Neuronal stem cell (in vitro differentiated cells): ENCODE measurements at places on chromosomes 16 and 17.

- DNase-seq, result no peak
Observed at GRCh38 chr16:51550800-51551347, 399.8 kb upstream of the SALL1 start.

GRCh38 chr17:28982131-28982793 lies 23.6 kb downstream of the SEZ6 start:
- DNase-seq, result no peak

DNA sequence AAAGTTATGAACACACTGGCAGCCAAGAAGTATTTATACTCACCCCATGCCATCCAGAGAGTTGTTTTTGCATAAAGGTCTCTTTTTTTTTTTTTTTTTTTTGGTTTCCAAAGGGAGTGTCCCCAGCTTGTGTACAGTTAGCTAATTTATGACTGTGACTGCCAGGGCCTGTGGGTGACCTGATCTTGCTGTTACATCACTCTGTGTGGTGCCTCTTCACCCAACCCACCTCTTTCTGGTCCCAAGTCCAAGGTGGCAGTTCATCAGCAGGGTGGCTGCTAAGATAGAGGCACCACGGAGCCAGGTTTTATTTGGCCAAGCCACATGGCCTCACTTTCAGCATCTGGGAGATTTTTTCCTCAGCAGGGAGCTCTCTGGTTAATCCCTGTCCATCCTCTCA lies at the start of gene NOS2:
Gene NOS2 (minus strand): TSS at position 8 of the 400 bp plus-strand sequence. CDS start 1,720 bp downstream, outside the sequence.
- no peak for DNase-seq

DNA sequence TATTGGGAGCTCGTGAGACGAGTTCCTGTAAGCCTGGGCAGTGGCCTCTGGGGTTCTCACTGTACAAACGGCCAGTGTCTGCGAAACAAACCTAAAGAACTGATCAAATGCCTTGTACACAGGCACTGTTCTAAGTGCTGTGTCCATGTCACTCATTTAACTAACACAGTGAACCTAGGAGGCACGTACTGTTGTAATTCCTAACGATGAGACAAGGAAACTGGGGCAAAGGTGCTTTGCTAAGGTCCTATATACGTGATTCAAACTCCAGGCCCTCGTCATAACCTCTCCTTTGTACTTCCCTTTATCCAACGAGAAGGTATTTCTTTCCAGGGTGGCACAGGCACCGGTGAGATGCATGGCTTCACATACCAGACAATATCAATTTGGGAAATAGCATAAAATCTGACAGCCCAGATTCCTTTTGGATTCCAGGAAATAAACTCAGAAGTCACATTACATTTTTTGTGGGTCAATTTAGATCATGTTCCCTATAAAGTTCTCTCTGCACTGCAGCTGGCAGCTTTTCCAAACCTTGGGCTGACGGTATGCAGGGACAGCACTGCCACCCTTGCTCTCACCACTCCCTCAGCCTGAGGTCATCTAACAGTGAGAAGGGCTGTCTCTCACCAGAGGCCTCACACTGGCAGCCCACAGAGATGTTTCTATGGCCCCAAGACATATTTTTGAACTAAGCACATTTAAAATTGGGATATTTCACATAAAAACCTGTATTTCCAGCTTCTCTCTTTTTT lies 18.3 kb downstream of the GLYR1 start:
- no peak for DNase-seq

- DNase-seq, result no peak
Observed at GRCh38 chr17:77445760-77446532, 305.2 kb downstream of the SEC14L1 start.

GRCh38 chr17:51275381-51275780 lies 15.0 kb downstream of the UTP18 start:
- DNase-seq, result no peak
